NCI-H187 (cell line): ENCODE measurements at places on chromosomes 2 and 18.

GRCh38 chr2:236250909-236251579 lies 13.2 kb downstream of the ASB18 start:
- DNase-seq = no peak

DNA sequence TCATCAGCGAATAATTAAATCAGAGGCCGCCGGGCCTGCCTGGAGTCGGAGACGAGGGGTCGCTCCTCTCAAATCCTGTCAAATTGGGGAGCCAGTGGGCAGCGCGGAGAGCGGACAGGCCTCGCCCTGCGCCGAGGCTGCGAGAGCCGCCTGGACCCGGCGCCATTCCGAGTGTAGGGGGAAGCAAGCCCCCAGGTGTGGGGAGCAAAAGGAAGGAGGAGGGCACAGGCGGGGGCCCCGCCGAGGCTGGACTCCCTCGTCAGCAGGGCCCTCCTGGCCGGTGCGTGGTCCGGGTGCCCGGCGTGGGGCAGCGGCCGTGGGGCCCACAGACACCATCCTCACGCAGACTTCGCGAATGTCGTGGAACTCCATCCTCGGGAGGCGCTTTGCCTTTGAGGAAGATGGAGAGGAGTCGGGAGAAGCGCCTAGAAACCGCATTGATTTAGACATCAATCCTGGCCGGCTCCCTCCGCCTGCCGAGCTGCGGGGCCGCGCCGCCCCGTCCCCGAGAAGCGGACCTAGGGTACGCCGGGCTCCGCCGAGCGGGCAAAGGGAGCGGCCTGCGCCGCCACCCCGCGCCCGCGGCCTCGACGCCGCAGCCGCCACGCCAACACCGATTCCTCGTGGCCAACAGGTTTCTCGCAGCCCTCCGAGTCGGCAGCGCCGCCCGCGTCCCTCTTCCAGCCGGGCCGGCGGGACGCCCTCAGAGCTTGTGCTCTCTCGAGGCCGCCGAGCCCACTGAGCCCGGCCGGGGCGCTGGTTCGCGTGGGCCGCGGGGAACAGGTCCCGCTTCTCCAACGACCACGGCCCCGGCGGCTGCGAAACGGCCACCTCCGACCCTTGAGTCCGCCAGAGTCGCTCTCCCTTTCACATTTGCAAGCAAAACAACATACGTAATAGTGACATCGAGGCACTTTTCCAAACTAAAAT lies 6.7 kb upstream of the ONECUT2 start:
- DNase-seq = no peak

DNA sequence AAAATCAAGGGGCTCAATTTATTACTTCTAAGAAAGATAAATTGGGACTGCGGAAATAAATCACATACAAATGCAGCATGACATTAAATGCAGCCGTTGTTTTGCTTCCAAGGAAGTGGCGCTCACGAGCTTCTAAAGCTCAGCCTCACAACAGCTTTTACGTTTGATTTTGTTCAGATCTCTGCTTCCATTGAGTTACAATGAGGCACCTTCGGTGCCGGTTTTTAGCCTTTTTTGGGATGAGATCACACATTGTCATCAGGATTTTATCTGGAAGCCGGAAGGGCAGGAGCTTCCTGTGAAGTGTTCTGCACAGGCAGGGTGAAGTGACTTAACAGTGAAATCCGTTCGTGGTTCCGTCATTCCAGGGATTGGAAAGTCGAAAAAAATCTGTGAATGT lies 209.8 kb downstream of the DCDC2C start:
- no peak for DNase-seq

DNA sequence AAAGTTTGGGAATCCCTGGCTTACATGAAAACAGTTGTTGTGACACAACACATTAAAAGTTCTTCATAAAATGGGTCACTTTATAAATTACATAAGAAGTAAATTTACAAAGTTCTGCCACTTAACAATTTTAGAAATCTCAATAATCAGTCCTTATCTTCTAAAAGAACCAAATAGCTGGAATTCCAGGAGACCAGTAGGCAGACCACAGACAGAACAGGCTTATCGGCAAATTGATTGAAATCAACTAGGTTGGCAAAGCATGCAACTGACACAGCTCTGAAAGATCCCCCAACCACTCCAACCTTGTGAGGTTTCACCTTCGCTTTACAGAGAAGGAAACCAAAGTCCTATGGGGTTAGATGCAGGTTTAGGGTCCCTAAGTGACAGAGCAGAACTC lies 103.0 kb downstream of the DNER start:
- DNase-seq = no peak

GRCh38 chr2:62824388-62824787 lies 118.9 kb downstream of the EHBP1 start:
- DNase-seq = no peak

GRCh38 chr18:5941890-5942289 lies 46.6 kb upstream of the TMEM200C start:
- no peak for DNase-seq

DNA sequence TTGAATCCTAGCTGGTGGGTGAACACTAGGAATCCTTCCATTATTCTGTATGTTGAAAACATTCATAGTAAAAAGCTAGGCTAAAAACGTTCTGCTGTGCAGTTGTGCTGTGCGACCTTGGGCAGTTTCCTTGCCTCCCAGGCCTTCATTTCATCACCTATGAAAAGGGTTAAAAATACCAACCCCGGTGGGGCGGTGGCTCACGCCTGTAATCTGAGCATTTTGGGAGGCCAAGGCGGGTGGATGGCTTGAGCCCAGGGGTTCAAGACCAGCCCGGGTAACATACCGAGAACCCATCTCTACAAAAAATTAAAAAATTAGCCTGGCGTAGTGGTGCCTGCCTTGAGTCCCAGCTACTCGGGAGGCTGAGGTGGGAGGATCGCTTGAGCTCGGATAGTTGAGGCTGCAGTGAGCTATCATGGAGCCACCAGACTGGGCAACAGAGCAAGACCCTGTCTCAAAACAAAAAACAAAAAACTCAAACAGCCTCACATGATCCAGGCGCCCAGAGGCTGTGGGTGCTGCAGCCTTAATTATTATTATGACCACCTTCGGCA lies 2.9 kb upstream of the RRM2 start:
- DNase-seq = no peak

DNA sequence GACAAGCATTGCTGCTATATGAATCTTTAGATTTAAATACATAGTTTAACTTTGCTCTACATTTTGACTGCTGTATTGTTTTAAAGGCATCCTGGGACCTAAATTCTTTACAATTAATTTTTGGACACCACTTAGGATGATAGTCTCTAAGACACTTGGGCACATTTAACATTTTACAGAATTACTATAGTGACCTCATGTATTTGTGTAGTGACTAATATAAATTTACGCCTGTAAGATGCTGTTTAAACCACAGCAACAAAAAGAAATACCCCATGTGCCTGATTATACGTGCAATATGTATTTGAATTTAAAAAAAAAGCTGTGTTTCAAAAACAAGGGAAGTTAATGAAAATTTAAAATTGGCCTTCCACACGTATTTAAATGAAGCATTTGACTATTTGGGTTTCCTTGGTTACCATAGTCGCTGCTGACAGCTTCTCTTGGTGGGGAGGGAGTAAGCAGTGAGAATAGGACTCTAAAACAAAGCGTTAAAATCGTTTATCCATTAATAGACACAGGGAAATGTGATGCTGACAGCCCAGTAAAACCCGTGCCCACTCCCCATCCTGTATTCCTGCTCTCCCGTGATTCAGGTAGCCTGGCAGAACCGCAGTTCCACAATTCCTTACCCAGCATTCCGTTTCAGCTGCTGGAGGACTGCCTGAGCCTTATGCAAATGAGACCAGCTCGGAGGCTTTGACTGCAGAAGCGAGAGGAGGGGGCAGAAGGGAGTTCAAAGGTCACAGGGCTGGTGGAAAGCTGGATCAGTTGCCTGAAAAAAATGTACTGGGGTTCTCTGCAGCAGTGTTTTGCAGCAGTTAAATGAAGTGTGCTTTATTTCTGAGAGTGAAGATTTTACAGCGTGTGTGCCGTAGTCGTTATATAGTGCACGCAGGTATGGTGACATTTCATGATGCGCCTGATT lies 104.3 kb downstream of the CSRNP3 start:
- DNase-seq = peak; percentile 84

GRCh38 chr2:240619506-240620148 lies 5.7 kb upstream of the GPR35 start:
- no peak for DNase-seq

DNA sequence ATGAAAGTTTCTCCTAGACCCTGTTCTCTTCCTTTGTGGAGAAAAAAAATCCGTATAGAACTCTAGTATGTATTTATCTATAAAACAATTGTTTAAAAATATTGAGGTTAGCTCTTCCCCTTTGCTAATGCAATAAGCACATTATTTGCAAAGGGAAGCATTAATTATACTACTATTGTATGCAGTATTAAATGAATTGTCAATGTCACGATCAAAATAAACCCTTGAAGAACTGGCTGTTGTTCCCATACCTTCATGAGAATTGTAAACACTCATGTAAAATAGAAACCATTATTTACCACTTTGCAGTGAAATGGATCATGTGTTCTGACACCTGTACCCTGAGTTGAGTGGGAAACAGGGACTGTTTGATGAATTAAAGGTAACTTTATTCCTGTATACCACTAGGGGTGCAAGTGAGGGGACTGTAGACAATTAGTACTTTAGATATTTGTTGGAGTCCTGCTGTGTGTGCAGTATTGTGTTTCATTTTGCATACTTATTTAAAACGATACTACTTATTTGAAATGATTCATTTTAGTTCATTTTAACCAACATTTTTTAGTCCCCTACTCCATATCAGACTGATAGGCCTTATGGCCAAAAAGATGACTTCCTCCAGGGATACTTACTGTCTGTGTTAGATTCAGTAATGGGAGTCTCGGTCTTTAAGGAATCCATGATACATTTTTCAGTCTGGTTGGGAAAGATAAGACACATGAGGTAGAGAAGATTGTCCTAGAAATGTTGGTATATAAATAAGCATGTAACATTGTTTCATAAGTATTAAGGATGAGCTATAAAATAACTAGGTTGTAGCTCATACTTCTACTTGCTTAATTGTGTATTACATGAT lies 7.9 kb downstream of the PKP4 start:
- no peak for DNase-seq

DNA sequence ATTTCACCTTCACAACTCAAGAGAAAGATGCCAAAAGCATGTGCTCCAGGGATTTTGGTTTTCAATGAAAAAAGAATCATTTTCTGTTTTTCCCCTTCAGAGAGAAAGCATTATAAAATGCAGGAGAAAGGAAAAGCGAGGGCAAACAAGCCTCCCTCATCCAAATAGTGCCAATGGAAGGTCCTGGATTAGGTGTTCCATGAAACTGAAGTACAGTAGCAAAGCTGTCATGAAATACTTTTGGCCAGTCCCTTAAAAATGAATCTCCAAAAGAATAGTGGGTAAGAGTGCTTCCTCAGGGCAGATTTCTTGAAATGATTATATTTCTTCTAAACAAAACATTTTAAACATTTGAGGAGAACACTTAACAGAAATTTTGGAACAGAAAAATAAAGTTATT lies 182.1 kb upstream of the FOSL2 start:
- no peak for DNase-seq

DNA sequence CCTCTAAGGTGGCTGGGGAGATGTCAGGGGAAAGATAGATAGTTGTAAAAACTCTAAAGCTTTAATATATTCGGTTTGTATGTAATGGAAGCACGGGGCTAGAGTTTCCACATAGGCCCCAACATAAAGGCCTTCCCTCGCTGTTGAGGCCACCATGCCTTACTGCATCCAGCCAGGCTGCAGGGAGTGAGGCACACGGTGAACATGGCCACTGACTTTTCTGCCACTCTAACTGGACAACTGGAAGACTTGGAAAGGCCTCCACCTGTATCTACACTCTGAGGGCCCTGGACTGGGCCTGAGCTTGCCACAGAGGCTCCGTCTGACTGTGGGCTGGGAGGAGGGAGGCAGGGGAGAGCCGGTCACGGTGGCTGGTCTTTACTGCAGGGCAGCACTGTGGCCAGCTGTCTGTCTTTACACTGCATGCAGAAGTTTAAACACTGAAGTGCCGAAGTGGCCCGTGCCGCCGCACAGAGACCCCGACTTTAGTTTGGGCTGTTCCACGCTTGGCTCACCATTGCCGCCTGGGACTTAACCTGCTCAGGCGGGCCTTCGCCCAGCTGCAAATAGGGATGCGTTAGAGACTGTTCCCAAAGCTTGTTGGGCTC lies 66.7 kb downstream of the EMILIN2 start:
- no peak for DNase-seq

- no peak for DNase-seq
Measured at GRCh38 chr2:158498043-158498748, 41.4 kb downstream of the PKP4 start.

DNA sequence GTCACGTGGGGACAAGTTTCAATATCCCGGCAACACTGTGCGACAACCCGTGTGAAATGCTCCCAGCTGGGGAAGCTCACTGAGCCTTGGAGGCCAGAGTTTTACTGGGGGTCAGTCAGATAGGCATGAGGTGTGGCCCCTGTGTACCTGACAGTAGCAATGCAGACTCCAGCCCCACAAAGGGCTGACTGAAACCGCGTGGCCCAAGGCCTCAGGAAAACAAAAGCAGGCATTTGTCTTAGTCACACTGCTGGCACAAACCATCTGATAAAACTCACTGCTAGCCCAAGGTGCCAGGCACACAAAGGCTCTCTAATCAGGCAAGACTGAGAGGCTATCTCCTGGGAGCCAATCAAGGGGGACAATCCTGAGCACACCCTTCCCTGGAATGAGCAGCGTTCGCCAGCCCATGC lies 786.6 kb upstream of the RAB6C start:
- DNase-seq = no peak

- no peak for DNase-seq
Measured at GRCh38 chr2:223647258-223647952, 45.2 kb upstream of the SCG2 start.

GRCh38 chr2:206958261-206958660 lies 18.9 kb downstream of the CPO start:
- no peak for DNase-seq

- DNase-seq = no peak
Measured at GRCh38 chr2:81495556-81495955, 1191.0 kb upstream of the LRRTM1 start.

DNA sequence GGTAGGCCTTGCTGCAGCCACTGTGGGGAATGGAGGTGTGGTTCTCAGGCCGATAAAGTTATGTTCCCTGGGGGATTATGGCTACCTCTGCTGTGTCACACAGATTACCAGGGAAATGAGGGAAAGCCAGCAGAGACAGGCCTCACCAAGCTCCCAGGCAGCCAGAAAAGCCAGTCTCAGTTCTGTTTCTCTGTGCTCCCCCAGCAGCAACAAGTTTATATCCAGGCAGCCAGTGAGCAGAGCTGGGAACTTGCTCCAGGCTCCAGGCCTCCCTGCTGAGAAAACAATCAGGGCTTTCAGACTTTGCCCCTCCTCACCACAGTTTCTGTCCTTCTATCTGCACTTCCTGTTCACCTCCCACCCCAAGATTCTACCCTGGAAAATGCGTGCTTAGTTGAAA lies 596.6 kb upstream of the GYPC start:
- no peak for DNase-seq

GRCh38 chr2:225040142-225040541 lies 2.1 kb downstream of the DOCK10 start:
- no peak for DNase-seq

DNA sequence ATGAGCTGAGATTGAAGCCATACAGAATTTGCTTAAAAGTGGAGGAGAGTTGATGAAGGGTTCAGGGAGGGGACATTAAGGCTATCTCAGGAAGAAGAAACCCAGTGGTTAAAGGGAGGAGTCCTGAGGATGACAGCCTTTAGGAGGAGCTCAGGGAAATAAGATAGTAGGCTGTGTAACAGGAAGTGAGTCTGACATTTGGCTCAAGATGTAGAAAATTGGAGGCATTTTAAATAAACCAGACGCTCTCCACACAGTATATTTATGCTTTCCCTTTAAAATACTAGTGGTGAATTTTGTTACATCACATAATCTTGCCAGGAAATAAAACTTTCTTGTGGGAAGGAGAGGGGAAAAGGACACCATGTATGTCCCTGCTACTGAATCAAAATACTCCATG lies 11.6 kb downstream of the KCNH7 start:
- DNase-seq = no peak
